ENCODE measurements at places on chromosomes 1 and 21.

DNA sequence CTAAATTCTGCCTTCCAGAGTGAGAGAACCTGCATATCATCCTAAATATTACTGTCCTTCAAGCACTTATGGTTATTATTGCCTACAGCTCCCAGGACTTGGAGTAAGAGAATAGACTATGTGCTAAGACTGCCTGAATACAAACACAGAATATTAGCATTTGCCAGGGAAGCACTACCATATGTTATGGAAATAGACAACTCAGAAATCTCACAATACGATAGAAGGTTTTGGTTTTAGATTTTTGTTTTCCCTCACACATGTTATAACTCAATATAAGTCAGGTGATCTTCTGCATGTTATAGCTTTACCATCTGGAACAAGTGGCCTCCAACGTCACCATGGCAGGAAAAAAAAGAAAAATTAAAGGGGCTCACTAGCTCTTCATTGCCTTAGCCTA lies 413.9 kb downstream of the LRRIQ3 start:
- no peak for DNase-seq

GRCh38 chr1:52629667-52630066 lies 3.3 kb upstream of the SHISAL2A start:
- DNase-seq, result no peak

- DNase-seq, result no peak
Observed at GRCh38 chr1:216183007-216183406, 240.2 kb downstream of the USH2A start.

DNA sequence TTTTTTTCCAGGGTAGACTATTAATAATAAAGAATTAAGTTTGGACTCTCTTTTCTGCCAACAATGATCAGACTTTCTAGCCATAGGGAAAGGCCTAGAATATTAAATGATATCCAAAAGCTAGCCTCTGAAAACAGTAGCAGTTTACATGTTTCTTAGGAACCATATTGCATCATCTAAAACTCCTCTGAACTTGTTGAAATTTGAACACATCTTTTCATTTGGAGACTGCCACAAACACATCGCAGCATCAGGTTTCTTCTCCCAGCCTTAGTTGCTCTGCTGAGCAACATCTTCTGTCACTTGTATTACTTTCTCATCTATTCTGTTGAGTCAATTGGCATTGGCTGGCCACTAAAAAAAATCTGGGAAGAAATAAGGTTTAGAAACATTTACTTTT lies 63.2 kb upstream of the GNG4 start:
- no peak for DNase-seq

DNA sequence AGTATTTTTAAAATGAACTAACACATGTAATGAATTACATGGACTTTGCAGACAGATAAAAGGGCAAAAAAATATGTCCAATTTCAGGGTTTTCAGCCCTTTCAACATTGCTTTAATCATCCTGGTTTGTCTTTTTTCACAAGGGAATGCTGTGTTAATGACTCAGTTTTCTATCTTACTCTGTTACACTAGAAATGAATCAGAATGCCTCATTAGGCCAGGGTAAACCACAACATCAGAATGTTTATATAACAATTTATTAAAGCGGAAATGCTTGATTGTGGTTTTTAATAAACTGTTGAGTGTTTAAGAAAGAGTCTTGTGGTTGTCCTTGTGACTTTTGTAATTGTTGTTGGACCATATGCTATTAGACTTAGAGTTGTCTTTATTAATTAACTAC lies 13.5 kb downstream of the GORAB start:
- DNase-seq, result no peak

DNA sequence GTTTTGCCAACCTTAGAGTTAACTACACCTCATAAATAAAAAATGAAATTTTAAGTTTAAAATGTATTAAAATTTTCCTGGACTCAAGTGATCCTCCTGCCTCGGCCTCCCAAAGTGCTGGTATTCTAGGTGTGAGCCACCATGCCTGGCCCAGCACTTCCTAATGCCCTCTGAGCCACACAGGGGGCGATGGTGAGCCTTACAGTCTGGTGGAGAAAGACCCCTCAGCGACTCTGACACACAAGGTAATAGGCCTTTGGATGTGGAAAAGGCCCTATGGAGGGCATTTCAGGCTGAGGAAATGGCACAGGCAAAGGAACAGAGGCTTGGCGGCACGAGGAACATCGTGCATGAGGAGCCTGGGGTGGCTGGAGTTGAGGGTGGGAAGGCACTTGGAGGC lies 6.7 kb downstream of the CITED4 start:
- DNase-seq, result no peak

DNA sequence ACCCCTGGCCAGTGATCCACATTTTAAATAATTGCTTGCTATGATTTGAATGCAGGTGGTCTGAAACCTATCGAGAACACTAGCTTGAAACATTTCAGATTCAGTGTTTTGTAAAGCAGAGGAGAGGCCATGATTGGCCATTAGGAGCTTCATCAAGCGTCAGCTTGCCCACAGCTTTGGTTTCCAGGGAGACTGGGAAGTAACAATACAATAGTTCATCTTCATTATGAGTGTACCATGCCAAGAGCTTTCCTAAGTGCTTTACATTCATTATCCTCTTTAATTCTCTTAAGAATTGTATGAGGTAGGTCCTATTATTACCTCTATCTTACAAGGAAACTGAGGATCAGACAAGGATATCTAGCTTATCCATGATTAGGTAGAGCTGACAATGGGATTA lies 27.7 kb upstream of the ATP5PO start:
- no peak for DNase-seq

- DNase-seq, result no peak
Observed at GRCh38 chr21:18318156-18318555, 73.5 kb downstream of the CHODL start.

DNA sequence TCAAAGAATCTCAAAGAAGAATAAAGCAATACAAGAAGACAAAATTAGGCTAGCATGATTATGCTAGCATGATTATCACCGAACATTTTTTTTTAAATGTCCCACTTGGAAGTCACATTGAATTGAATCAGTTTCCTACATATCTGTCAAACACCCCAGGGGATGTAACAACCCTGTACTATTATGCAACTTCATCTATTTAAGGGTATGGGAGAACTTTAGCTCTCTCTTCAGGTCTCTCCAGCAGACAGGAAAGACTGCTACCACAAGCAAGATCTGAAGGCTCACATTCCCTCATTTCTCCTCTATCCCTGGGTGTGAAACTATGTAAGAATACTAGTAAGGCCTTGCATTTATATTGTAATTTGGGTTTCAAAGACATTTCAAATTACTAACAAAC lies 52.8 kb downstream of the EDEM3 start:
- DNase-seq, result no peak

- no peak for DNase-seq
Observed at GRCh38 chr1:160465123-160465522, 57.9 kb downstream of the SLAMF6 start.

DNA sequence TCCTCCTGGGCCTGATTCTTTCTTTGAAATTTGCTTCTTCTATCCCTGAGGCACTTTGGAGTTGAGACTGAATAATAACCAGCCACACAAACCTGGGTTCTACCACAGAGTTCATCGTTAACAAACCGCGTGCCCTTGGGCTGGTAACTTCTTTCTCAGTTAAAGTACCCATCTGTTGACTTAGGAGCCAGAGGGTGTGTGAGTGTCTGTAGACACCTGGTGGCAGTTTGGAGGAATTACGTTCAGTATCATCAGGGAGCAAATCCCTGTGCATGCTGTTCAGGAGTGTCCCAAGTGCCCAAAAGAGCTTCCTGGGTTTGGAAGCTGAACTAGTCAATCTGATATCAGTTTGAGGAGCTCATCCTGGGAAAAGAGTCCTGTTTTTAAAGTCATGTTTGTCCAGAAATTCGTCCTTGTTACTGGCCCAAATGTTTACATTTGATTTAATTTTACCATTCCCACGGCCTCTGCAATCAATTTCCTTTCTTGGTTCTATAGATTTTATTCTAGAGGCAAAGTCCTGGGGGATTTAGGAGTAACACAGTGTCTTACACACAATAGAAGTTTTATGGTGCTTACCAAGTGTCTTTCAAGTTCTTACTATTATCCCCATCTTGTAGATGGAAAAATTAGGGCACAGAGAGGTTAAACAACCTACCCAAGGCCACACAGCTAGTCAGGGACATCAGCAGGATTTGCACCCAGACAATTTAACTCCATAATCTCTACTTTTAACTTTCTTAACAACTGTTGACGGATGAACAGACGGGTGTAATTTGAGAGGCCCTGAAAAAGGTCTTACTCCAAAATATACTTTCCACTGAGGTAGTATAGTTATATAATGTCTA lies 26.7 kb upstream of the RPTN start:
- DNase-seq, result no peak

- no peak for DNase-seq
Observed at GRCh38 chr1:34746785-34747637, 7.8 kb upstream of the GJB5 start.

DNA sequence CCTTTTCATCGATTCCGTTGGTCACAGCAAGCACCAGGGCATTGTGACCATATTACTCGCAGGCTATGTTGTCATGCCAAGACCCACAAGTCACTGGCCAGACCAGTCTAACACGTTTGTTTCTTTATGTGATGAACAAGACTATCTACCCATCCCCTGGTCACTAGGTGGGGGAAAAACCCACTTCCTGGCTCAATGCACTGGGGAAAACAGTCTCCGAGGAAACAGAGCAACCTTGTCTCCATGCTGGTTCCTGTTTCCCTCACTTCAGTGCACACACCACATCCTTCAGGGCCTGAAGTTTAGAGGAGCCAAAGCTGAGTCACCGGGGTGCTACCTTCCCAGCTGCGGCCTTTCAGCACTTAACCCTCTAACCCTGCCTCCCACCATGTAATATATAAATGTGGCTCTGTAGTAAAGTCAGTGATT lies 20.9 kb downstream of the ERICH3 start:
- DNase-seq, result no peak

- no peak for DNase-seq
Observed at GRCh38 chr1:244444854-244445253, 6.9 kb downstream of the ADSS2 start.

- DNase-seq, result no peak
Observed at GRCh38 chr1:34754964-34755637, at the start of gene GJB5. Gene GJB5, plus strand, starts transcription at chr1:34755047. Its CDS starts 2,284 bp downstream, at chr1:34757331.

- DNase-seq, result no peak
Observed at GRCh38 chr1:68049941-68050878, at the start of gene DIRAS3. Gene DIRAS3, minus strand, starts transcription at chr1:68050627. Its CDS starts 3,330 bp downstream, at chr1:68047297.

- peak; percentile 4 for DNase-seq
Observed at GRCh38 chr1:228691926-228692325, 43.4 kb upstream of the RHOU start.

GRCh38 chr1:208030288-208031091 lies 119.6 kb upstream of the CD34 start:
- no peak for DNase-seq

- no peak for DNase-seq
Observed at GRCh38 chr1:8027748-8028570, 1.9 kb upstream of the ERRFI1 start.

DNA sequence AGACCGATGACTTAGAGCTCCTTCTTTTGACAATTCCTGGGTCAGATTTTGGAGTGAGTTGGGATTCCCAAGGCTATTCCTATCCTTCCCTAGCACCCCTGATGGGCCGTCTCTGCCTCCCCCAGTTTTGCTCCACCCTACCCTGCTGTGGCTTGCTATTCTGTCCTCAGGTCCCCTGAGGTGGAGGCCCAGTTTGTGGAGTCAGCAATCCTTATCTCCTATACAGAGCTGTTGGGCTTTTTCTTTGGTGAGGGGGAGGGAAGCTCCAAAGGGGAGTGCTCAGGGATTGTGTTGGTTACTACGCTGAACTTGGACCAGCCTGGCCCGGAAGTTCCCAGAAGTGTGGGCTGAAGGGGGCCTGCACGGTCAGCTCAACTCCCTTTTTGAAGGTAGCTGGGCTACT lies 7.6 kb downstream of the SESN2 start:
- DNase-seq, result no peak

GRCh38 chr1:178629252-178630154 lies 95.5 kb upstream of the RALGPS2 start:
- DNase-seq, result no peak

GRCh38 chr1:97063532-97063931 lies 341.9 kb downstream of the PTBP2 start:
- DNase-seq, result no peak

DNA sequence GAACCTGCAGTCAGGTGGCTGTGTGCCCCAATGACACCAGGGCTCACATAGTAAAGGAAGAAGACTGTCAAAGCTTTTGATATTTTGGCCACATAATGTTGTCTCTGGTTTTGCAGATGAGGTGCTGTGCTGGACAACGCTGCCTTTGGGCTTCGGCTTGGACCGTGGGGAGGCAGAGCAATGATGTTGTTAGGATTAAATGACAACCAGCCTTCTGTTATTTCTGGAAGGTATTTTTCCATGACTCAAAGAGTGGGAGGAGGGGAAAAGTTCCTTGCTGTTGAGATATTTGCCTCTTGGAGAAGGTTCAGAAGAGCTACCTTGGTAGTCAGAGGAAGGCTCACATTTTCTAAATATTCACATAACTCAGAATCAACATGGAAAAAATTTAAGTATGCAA lies 187.3 kb upstream of the GALNT2 start:
- no peak for DNase-seq

DNA sequence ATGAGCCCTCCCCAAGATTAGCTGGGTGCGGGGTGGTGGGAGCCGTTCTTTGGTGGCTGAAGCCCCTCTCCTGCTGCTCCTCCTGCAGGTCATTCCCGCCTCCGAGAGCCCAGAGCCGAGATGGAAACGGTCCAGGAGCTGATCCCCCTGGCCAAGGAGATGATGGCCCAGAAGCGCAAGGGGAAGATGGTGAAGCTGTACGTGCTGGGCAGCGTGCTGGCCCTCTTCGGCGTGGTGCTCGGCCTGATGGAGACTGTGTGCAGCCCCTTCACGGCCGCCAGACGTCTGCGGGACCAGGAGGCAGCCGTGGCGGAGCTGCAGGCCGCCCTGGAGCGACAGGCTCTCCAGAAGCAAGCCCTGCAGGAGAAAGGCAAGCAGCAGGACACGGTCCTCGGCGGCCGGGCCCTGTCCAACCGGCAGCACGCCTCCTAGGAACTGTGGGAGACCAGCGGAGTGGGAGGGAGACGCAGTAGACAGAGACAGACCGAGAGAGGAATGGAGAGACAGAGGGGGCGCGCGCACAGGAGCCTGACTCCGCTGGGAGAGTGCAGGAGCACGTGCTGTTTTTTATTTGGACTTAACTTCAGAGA lies 448 bp downstream of the G0S2 start:
- DNase-seq, result no peak

DNA sequence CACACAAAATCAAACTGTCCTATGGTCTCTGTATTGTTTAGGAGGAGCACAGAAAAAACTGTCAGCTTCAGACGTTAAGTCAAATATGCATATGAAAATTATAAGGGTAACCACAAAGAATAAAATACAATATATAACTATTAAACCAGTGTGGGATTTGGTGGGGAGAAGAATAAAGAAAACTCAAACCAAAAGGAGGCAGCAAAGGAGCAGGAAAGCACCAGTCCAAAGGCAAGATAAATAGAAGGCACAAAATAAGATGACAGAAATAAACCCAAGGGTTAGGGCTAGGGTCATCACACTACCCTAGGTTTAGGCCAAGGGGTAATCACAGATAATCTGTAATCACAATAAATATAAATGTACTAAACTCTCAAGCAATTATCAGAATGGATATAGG lies 32.8 kb downstream of the DLGAP3 start:
- no peak for DNase-seq

GRCh38 chr1:245310571-245311531 lies 156.1 kb downstream of the KIF26B start:
- DNase-seq, result peak; percentile 7

GRCh38 chr21:31405604-31406003 lies 61.5 kb upstream of the TIAM1 start:
- DNase-seq, result no peak

GRCh38 chr21:25887646-25888306 lies 153.0 kb downstream of the GABPA start:
- no peak for DNase-seq

GRCh38 chr1:98398649-98399048 lies 262.9 kb upstream of the SNX7 start:
- DNase-seq, result no peak
